Caco-2 (cell line): ENCODE measurements at places on chromosomes 12 and 14. TPM values are rescaled to one million over a fixed set of nuclear protein-coding genes. Genes with fewer than 3 reads are reported as not detected.

- H3K36me3 ChIP-seq, result no peaks in the 10 kb centered on the region
- H3K4me3 ChIP-seq, result no peak overlapping the region
- no peak overlapping the region for H3K27ac ChIP-seq
- peak; percentile 55 for DNase-seq
Measured at GRCh38 chr14:21852061-21852664, 178.5 kb upstream of the OR4E1 start.

GRCh38 chr12:67357376-67358125 is 88.4 kb downstream of the CAND1 start:
- no peaks in the 10 kb centered on the region for H3K27me3 ChIP-seq
- no peak for DNase-seq
- H3K36me3 ChIP-seq, result no peaks in the 10 kb centered on the region
- H3K4me3 ChIP-seq, result no peak overlapping the region

DNA sequence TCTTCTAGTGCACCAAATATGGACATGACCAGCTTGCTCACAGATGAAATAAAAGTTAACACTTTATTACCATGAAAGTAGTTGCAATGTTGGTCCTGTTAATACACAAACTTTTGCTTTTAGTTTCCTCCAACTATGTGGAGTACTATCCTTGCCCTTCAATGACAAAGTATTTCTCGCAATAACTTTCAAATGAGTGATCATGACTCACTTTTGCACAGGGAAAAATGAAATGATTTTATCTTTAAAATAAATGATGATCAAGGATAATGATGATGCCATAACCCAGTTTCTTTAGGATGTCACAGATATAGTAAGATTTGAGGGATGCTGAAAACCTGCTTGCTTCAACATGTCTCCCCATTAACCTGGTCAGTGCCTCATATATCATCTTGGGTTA is 254.0 kb upstream of the KITLG start:
- H3K36me3 ChIP-seq, result no peaks in the 10 kb centered on the region
- no peak overlapping the region for H3K27ac ChIP-seq
- no peaks in the 10 kb centered on the region for H3K27me3 ChIP-seq
- peaks cover 10% of the 10 kb centered on the region for H3K4me1 ChIP-seq
- no peak for DNase-seq
- no peak overlapping the region for H3K4me3 ChIP-seq

DNA sequence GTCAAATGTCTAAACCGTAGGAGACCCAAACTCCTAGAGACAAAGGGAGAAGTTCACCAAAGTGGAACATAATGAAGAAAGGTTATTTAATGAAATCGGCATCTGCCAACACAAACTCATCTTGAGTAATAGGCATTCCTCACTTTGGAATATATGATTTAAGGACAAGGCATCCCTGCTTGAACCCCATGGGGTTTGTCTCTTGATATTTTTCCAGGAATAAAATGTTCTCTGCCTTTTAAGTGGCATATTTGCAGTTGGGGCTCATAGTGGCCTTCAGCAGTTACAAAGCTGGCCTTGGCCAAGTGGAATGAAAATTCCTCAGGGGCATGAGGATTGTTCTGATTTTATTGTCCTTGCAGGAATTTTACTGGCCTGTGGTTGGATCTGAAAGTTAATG is 7.1 kb downstream of the POP5 start:
- no peak overlapping the region for H3K4me3 ChIP-seq
- peaks cover 3% of the 10 kb centered on the region for H3K36me3 ChIP-seq
- no peak for DNase-seq
- peaks cover 26% of the 10 kb centered on the region for H3K4me1 ChIP-seq
- no peaks in the 10 kb centered on the region for H3K27me3 ChIP-seq
- H3K27ac ChIP-seq, result peak overlapping the region; percentile 34

DNA sequence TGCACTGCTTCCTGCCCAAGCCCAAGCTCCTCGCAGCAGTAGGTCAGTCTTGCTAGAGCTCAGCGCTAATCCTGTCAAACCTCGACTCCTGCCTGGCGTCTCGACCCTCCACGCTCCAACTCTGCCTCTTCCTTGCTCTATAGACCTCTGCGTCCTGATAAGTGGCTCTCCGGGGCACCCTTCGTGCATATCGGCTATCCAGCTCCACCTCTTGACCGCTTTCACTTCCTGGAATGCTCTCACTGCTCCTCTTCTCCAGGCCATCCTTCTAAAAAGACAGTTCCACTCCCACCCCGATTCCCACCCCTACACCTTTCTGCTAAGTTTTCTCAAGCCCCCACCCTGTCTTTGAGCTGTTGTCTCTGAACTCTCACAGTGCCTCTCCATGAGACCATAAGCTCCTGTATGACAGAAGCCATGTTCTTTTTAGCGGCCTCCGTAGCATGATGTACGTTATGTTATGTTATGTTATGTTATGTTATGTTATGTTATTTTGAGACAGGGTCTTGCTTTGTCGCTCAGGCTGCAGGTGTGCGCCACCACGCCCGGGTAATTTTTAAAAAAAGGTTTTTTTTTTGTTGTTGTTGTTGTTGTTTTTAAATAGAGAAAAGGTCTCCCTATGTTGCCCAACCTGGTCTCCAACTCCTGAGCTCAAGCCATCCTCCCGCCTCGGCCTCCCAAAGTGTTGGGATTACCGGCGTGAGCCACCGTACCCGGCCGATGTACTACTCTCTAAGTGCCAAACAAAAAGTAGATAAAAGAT is 601 bp downstream of the COX14 start:
- H3K36me3 ChIP-seq, result no peaks in the 10 kb centered on the region
- peaks cover 24% of the 10 kb centered on the region for H3K4me1 ChIP-seq
- H3K27ac ChIP-seq, result peak overlapping the region; percentile 97
- H3K27me3 ChIP-seq, result no peaks in the 10 kb centered on the region
- H3K4me3 ChIP-seq, result peak overlapping the region; percentile 80
- DNase-seq, result peak; percentile 68

DNA sequence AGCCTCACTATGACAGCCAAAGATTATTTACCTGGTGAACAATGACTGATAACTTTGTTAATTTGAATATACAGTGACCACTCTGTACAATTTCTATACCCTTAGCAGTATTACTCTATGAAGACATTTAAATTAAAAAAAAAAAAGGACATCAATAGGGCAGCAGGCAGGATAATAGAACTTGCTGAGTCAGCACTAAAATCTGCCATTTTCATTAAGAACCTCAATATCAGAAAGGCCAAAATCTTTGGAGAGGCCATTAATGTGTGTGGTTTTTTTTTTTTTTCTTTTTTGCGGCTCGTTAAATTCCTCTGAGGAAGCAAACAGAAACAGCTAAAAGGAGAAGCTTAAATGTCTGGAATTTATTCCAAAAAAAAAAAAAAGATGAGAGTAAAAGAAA is 73.7 kb downstream of the FOXN3 start:
- no peak overlapping the region for H3K27ac ChIP-seq
- H3K4me3 ChIP-seq, result no peak overlapping the region
- H3K27me3 ChIP-seq, result no peaks in the 10 kb centered on the region
- no peak for DNase-seq
- peaks cover 26% of the 10 kb centered on the region for H3K4me1 ChIP-seq

- no peaks in the 10 kb centered on the region for H3K27me3 ChIP-seq
- peaks cover 21% of the 10 kb centered on the region for H3K4me1 ChIP-seq
- H3K4me3 ChIP-seq, result no peak overlapping the region
- no peaks in the 10 kb centered on the region for H3K36me3 ChIP-seq
- no peak overlapping the region for H3K27ac ChIP-seq
Measured at GRCh38 chr14:20617138-20618003, 24.1 kb downstream of the OR6S1 start.

DNA sequence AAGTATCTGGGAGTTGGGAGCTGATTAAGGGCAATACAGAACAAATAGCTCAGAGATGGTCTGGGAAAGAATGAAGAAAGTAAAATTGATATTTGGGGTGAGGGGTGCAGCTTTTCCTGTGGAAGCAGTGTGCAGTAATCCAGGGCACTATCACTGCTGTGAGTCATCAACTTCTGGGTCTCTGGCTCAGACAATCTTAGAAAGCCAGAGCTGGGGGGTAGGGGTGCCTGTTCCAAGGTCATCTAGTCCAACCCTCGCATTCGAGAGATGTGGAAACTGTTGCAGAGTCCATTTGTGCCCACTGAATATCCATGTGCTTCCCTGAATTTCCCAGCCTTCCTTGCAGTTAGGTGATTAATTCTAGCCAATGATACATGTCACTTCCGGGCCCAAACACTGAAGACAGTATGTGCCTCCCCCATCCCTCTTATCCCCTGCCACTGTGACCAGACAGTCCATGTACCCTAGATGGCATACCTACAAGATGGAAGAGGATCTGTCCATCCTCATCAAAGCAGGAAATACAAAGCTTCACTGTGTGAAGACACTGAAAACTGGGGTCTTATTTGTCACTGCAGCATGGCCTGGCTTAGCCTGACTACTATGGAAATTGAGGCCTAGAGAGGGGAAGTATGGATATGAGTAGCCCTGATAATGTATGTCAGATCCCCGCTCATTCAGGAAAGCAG is 51.9 kb downstream of the ZFP36L1 start:
- no peaks in the 10 kb centered on the region for H3K27me3 ChIP-seq
- DNase-seq, result no peak
- H3K4me1 ChIP-seq, result peaks cover 17% of the 10 kb centered on the region
- no peak overlapping the region for H3K4me3 ChIP-seq

DNA sequence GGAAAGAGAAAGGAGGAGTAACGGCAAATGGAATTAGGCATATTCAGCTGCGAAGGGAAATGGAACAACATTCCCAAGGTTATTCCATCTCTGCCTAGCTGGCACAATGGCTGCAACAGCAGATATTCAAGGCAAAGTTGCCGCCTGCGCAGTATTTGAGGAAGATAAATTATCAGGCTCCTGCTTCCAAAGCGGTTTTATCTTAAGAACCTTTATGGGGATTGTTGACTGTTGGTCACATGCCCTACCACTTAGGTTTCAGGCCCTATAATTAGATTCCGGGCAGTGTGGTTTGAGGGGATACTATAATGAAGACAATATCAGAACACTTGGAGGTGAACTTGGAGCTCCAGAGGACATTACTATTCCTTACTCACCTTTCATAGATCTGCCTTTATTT is 99.7 kb downstream of the FGD4 start:
- no peak overlapping the region for H3K4me3 ChIP-seq
- no peak for DNase-seq
- peaks cover 22% of the 10 kb centered on the region for H3K4me1 ChIP-seq

DNA sequence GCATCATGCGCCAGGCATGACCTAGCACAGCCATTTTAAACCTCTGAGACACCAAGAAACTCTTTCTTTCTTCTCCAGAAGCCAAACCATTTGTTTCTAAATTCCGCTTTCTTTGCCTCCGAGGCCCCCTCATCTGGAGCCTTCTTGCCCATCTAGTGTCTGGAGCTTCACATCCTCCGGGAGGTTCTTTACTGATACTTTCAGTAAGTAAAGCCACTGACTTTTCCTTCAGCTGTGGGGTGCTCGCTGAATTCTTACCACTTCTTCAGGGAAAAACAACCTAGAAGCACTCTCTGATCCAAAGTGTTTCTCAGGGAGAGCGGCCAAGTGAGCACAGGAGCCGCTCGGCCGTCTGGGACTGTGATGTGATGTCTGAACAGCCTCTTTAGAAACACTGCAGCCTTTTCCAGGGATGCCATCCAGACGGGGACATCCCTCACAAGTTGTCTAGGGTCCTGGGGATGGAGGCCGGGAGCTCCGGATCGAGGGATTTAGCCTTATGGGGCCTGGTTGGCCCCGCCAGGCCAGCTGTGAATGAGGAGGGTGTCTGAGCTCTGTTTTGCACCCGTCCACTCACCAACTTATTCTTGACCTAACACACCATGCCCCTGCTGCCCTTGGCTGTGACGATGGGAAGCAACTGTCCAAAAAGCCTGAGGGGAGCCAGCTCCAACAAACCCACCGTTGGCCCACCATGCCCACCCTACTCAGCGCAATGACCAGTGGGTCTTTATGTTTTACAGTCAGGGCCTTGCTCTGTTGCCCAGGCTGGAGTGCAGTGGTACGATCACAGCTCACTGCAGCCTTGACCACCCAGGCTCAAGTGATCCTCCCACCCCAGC is 160.6 kb downstream of the ZFP36L1 start:
- no peak for DNase-seq
- no peaks in the 10 kb centered on the region for H3K36me3 ChIP-seq
- H3K27me3 ChIP-seq, result no peaks in the 10 kb centered on the region
- peaks cover 42% of the 10 kb centered on the region for H3K4me1 ChIP-seq
- no peak overlapping the region for H3K4me3 ChIP-seq

- H3K36me3 ChIP-seq, result no peaks in the 10 kb centered on the region
Measured at GRCh38 chr12:126418400-126418799, 1353.2 kb downstream of the AACS start.

The RERGL gene
- total RNA-seq, result not detected in 2 replicates

The MSRB3 gene
- total RNA-seq, result 7.4 and 7.7 TPM in 2 replicates

The SPIC gene
- not detected in 2 replicates for total RNA-seq

The CCDC177 gene
- total RNA-seq, result 0.56 and 0.82 TPM in 2 replicates

The CSAD gene
- 20.1 and 23.0 TPM in 2 replicates for total RNA-seq
